ENCODE measurements at places on chromosomes 6 and 20. TPM values are rescaled to one million over a fixed set of nuclear protein-coding genes. Genes with fewer than 3 reads are reported as not detected.

GRCh38 chr20:22590662-22591061 lies 6.3 kb upstream of the FOXA2 start:
- no peak for DNase-seq

The LST1 gene
- total RNA-seq, result not detected

The VSTM2L gene
- 5.0 TPM for total RNA-seq

DNA sequence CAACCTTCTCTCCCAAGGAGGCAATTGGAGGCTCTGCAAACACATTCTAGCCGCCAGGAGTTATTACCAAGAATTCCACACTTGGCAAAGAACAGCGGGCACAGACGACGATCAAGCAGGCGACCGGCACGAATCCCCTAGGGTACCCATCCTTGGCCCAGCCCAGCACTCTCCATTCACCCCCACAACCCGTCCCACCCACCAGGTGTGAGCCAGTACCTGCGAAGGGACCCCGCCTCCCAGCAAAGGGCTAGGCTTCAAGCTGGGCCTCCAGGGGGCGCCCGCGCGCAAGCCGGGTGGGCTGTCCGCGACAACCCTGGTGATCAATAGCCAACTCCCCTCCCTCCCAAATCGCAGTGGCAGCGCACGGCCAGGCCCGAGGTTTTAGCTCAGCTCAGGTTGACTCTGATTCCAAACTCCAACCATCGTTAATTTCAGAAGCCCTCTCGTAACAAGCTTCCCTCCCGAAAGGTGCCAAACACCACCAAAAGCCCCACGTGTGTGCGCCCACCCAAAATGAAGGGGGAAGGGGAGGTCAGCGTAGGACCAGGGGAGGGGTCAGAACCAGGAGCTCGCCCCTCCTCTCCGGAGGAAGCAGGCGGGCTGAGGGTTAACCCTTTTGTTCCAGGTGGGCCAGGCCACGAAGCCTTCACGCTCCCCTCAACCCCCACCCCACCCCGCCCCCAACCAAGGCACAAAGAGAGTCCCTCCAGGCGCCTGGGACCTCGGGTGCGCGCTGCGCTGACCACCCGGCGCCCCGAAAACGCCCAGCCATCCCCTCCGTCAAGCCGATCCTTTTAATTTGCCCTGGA lies 2.1 kb downstream of the SALL4 start:
- peak; percentile 26 for DNase-seq

- peak; percentile 69 for DNase-seq
Measured at GRCh38 chr6:26022132-26022472, 59.5 kb downstream of the TRIM38 start.

DNA sequence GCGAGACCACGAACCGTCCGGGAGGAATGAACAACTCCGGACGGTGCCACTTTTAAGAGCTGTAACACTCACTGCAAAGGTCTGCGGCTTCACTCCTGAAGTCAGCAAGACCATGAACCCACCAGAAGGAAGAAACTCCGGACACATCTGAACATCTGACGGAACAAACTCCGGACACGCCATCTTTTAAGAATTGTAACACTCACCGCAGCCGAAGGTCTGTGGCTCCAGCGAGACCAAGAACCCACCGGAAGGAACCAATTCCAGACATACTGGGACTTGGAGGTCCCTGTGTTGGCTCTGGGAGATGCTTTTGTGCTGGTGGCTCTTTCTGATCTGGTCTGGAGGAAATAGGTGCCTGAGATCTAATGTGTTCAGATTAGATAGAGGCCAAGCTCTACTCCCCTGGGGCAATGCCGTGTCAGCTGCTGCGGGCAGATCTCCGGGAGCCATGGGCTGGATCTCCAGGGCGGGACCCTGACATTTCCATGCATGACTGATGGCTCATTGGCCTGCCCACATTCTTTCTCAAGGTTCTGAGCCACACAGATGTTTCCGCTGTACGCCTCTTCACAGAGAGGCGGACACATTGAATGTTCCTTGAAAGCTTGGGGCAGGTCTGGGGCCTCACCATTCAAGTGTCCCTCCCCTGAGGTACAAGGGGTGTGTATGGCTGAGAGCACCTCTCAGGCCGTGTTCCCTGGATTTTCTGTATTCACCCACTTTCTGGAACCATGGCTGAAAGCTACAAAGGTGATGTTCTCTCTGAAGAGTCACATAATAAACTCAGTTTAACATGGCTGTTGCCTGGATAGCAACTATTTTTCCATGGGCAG lies 29.3 kb downstream of the GMPR start:
- no peak for DNase-seq

GRCh38 chr6:20464847-20465246 lies 63.2 kb downstream of the E2F3 start:
- DNase-seq, result peak; percentile 49

DNA sequence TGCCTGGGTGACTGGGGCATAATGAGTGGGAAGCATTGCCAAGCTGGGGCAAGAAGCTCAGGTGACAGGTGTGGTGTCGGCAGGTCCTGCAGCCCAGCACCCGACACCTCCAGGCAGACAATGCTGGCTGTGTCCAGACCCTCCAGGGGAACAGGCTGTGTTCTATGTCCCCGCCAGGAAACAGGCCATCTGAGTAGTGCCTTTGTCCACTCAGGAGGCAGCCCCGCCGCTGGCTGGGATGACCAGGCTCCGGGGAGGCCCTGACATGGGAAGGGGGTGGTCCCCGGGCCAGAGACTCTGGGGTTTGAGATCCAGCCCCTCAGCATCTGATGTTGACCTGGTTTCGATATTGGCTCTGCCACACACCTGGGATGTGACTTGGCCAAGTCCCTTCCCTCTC lies 28.4 kb downstream of the SNPH start:
- no peak for DNase-seq

DNA sequence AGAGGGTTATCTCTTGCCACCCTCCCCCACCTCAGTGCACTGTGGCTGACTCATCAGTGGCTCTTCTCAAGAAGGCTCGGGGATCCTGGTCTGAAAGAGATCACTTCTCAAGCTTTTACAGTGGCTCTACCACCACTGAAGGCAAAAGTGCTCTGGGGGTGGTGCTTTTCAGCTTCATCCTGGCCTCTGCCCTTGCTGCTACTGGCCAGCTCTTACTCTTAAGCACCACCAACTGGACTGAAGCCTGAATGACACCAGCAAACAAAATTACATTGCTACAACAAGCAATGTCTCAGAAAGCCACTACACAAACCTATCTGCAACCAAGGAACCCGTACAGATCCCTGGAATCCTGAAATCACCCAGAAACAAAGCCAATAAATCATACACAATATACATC lies 402.1 kb downstream of the EPHA7 start:
- no peak for DNase-seq

The FAM162B gene
- total RNA-seq, result not detected

DNA sequence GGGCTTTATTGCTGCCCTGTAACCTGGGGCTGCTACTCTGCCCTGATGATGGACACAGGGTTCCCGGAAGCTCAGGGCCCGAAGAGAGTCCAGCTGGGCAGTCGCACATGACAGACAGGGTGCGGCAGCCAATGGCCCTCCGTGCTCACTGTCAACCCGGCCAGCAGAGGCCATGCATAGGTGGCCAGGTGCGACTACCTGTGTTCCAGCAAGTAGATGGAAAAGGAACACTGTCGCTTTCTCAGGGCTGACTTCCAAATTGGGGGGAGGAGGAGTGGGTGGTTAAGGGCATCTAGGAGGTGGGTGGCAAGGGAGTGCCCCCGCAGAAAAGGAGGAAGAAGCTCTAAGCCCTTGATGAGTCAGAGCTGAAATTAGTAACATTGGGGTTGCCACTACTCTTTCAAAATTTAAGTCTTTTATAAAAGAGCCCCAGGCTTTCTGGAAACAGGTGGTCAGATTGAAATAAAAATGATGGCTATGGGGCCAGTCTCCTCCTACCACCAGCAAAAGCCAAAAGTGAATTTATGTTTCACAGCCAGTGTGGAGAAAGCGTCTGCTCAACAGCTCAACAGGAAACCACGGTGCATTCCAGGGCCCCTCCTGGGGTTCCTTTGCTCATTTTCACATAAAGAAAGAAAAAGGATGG lies 2.3 kb upstream of the RAMACL start:
- peak; percentile 6 for DNase-seq

The SPATA25 gene
- total RNA-seq, result 0.90 TPM

GRCh38 chr6:107620732-107621131 lies 130.8 kb downstream of the SOBP start:
- DNase-seq, result peak; percentile 30

DNA sequence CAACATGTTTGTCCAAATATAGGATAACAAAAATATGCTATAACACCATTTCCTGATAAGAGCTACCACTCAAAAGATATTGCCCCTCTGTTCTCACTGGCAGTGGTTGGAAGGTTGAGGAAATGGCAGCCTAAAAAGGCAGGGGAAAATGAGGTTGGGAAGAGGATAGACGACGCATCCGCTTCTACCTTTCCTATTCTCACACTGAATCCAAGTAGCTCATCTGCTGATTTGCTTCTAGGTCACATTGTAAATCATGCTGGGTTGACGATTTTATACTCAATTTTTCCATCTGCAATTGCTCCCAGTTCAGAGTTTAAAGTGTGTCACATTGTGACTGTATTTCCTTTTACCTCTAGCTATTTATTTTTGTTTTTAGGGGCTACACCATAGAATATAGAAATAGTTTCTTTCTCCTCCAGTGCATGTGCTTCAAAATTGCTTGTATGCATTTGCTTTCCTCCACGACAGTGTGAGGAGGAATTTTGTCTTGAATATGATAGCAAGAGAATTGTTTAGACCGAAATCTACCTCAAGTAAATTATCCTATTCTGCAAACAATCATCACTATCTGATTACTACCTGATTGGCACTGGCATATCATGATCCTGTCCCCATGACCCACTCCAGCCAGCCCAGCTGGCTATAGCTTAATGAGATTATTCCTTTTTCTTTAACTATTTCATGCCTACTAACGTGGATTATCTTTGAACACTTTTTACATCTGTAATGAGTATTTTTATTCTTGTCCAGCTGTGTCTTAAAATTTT lies 179.6 kb upstream of the RAB32 start:
- no peak for DNase-seq

DNA sequence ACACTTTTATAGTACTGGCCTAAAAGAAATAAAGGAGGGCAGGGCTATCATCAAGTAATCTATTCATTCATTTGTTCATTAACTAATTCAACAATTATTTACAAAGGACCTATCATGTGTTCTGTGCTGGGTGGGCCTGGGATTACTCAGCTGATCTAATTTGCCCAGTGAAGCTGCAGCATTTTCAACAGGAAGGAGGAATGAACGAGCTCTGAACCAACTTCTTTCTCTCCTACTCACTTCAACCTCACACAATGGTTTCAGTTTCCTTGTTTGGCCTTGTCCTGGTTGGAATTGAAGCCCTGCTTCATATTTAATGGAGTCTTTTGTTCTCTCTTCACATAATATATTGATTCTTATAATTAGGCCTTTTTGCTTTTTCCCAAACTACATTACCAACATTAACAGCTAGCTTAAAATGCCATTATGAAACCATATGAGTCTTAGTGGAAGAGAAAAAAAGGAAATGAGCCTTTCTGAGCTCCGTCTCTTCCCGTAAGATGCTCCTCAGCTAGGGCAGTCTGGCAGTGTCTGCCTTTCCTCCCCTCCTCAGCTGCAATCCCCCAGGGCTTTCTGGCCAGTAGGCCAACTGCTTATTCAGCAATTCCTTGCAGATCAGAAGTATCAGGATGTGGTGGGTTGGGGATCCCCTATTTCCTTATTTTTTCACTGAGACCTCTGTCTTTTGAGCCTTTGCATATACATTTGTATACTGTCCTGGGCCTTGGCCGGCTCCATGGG lies 79.4 kb upstream of the NRN1 start:
- DNase-seq, result no peak

GRCh38 chr20:35743693-35744491 lies 1.8 kb upstream of the RBM39 start:
- DNase-seq, result no peak

The NAPB gene
- total RNA-seq, result 9.9 TPM

DNA sequence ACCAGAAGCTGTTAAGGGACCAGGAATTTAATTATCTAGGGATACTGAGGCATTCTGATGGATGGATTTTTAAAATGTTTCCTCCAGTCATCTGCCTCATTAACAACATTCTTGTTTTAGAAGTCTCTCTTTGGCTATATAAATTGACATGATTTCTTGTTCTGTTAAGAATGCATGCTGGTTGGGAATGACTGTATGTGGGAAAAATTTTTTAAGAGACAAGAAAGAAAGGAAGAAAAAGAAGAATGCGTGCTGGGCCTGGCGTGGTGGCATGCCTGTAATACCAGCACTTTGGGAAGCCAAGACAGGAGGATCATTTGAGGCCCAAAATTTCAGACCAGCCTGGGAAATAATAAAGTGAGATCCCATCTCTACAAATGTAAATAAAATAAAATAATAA lies 203.6 kb downstream of the GJA1 start:
- DNase-seq, result no peak

GRCh38 chr6:2718334-2719092 lies 32.2 kb downstream of the MYLK4 start:
- peak; percentile 30 for DNase-seq

The FLRT3 gene
- 17.1 TPM for total RNA-seq

DNA sequence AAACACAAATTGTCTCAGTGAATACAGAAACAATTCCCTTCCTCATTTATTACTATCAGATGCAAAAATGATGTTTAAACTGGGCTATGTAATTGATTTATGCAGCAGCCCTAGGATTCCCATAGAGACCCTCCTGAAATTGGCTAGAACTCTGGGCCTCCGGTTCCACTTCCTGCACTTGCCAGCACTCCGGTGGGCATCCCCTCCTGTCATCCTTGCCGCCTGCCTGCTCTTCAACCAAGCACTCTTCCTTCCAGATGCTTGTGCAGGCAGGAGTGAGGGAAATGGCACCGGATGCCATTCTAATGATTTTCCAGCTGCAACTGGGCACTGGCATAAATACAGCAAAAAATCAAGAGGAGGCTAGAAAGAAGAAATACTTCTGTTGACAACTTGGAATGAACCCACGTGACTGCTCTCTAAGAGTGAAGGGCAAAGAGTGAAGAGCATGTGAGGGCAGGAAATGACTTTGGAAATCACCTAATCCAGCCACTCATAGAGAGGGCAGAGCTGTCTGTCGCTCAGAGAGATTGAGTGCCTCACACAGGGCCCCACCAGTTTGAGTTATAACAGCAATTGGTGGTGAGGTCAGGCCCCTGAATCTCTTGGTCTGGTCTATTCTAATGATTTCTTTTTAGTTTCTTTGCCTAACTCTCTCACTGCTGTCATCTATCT lies 3.7 kb upstream of the NEDD9 start:
- peak; percentile 93 for DNase-seq

The BNIP5 gene
- total RNA-seq, result not detected

The TBC1D7 gene
- 44.5 TPM for total RNA-seq

GRCh38 chr6:138026342-138026741 lies 80.9 kb downstream of the PERP start:
- DNase-seq, result no peak

DNA sequence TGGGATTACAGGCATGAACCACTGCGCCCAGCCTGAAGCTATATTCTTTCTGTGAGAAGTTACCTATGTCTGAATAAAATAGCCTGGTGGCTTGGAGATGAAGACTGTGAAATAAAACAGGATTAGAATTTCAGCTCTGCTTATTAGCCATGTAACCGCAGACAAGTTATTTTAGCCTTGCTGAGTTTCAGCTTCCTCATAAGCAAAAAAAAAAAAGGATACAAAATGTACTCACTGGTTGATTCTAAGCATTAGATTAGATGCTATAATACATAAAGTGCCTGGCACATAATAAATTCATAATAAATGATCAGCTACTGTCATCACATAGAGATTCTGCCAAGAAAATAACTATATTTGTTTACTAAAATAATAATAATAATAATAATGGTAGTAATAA lies 98.8 kb downstream of the EPB41L2 start:
- no peak for DNase-seq
